SJCRH30 (cell line): ENCODE measurements at places on chromosomes 11 and 22. TPM values are rescaled to one million over a fixed set of nuclear protein-coding genes. Genes with fewer than 3 reads are reported as not detected.

Gene RIC3
- not detected in 2 replicates for total RNA-seq

Gene OR11H1
- total RNA-seq = not detected in 2 replicates

Gene SMPD1
- total RNA-seq = 12.0 and 13.0 TPM in 2 replicates

Gene TRIM49C
- not detected in 2 replicates for total RNA-seq

Gene SLC35F2
- 7.6 and 9.5 TPM in 2 replicates for total RNA-seq

Gene GRM5
- total RNA-seq = 0.03 and 0.04 TPM in 2 replicates

Gene HBG2
- total RNA-seq = not detected in 2 replicates

Gene CRACR2B
- 1.6 and 1.9 TPM in 2 replicates for total RNA-seq

Gene SLC17A6
- total RNA-seq = not detected in 2 replicates

Gene OR51I1
- total RNA-seq = not detected in 2 replicates

Gene MMP11
- 6.6 TPM in 2 replicates for total RNA-seq

Gene DKK3
- 11.7 and 13.9 TPM in 2 replicates for total RNA-seq

Gene MS4A15
- total RNA-seq = not detected in 2 replicates

Gene PITPNM1
- total RNA-seq = 7.9 and 9.7 TPM in 2 replicates

Gene RCOR2
- 17.2 and 17.9 TPM in 2 replicates for total RNA-seq

Gene BATF2
- 0.43 and 0.51 TPM in 2 replicates for total RNA-seq

Gene APOL1
- 0.12 and 0.30 TPM in 2 replicates for total RNA-seq

Gene TTC28
- total RNA-seq = 12.8 and 13.2 TPM in 2 replicates

Gene OLFML1
- total RNA-seq = not detected in 2 replicates

Gene KRTAP5-8
- total RNA-seq = not detected in 2 replicates

Gene KAT5
- 30.7 and 34.0 TPM in 2 replicates for total RNA-seq

Gene OR52H1
- total RNA-seq = not detected in 2 replicates

Gene CATSPER1
- 0.24 and 0.51 TPM in 2 replicates for total RNA-seq

Gene CHST1
- total RNA-seq = not detected in 2 replicates

Gene YPEL1
- 3.2 and 4.0 TPM in 2 replicates for total RNA-seq

Gene MUC5AC
- not detected in 2 replicates for total RNA-seq

Gene ZNF280A
- total RNA-seq = 1.8 and 1.9 TPM in 2 replicates

Gene SAA4
- not detected in 2 replicates for total RNA-seq

Gene UCP3
- 0.53 and 1.2 TPM in 2 replicates for total RNA-seq

Gene C11orf65
- 0.46 and 0.49 TPM in 2 replicates for total RNA-seq

Gene ACRV1
- total RNA-seq = 0.08 and 0.14 TPM in 2 replicates

Gene KDM4D
- 1.9 TPM in 2 replicates for total RNA-seq

Gene TOP3B
- total RNA-seq = 28.5 and 33.8 TPM in 2 replicates

Gene GGTLC3
- total RNA-seq = 0.24 TPM in 1 of 2 replicates, not detected in the other
